Activated CD4-positive, alpha-beta memory T cell treated with anti-CD3 and anti-CD28 coated beads, Interleukin-2, amount 10 ng/mL, durations not matched to agents 7 days and 5 days (primary cell): ENCODE measurements at places on chromosomes 11 and 22. TPM values are rescaled to one million over a fixed set of nuclear protein-coding genes. Genes with fewer than 3 reads are reported as not detected.

FAM83F gene
- total RNA-seq: not detected

DHCR7 gene
- 79.6 TPM for total RNA-seq

WBP2NL gene
- total RNA-seq: 2.0 TPM

BATF2 gene
- 0.30 TPM for total RNA-seq

HBE1 gene
- total RNA-seq: not detected

TESMIN gene
- total RNA-seq: 12.3 TPM

ARHGAP20 gene
- total RNA-seq: not detected

MS4A1 gene
- total RNA-seq: not detected

PCNX3 gene
- total RNA-seq: 40.3 TPM

TUB gene
- 0.05 TPM for total RNA-seq

MDK gene
- 4.1 TPM for total RNA-seq

LMO1 gene
- total RNA-seq: not detected

NCR3LG1 gene
- 0.15 TPM for total RNA-seq

OPCML gene
- not detected for total RNA-seq

ACAT1 gene
- total RNA-seq: 55.1 TPM

OR8B8 gene
- total RNA-seq: not detected

MN1 gene
- total RNA-seq: 0.35 TPM

TRIM29 gene
- not detected for total RNA-seq

CBX7 gene
- 25.0 TPM for total RNA-seq

MRPL21 gene
- total RNA-seq: 53.4 TPM

KCNJ4 gene
- not detected for total RNA-seq

FLRT1 gene
- 0.23 TPM for total RNA-seq

KCNK7 gene
- total RNA-seq: 0.80 TPM

ARHGAP32 gene
- total RNA-seq: 1.3 TPM

HTR3A gene
- not detected for total RNA-seq

NLRP6 gene
- total RNA-seq: 2.5 TPM

RIMBP3C gene
- total RNA-seq: 0.33 TPM

CCDC73 gene
- total RNA-seq: not detected

KCTD14 gene
- total RNA-seq: 0.45 TPM

CD6 gene
- total RNA-seq: 293 TPM

MRGPRF gene
- total RNA-seq: not detected

CTSF gene
- 4.3 TPM for total RNA-seq

ASPHD2 gene
- 12.7 TPM for total RNA-seq

BEST1 gene
- 0.30 TPM for total RNA-seq

OSM gene
- total RNA-seq: 103 TPM

CCDC116 gene
- 0.33 TPM for total RNA-seq

IGSF22 gene
- 0.50 TPM for total RNA-seq

OR51E2 gene
- total RNA-seq: not detected

PATE4 gene
- not detected for total RNA-seq

UCP3 gene
- total RNA-seq: 2.4 TPM

CNGA4 gene
- 0.20 TPM for total RNA-seq

MS4A7 gene
- not detected for total RNA-seq

CSNK1E gene
- total RNA-seq: 102 TPM

YAP1 gene
- total RNA-seq: 0.18 TPM

CD82 gene
- 193 TPM for total RNA-seq

CHRM4 gene
- 0.38 TPM for total RNA-seq

MUC6 gene
- not detected for total RNA-seq

EIF1AD gene
- 43.6 TPM for total RNA-seq

SOX6 gene
- total RNA-seq: not detected

TMEM191C gene
- total RNA-seq: 1.4 TPM

USP2 gene
- 0.53 TPM for total RNA-seq

TRPM5 gene
- not detected for total RNA-seq

C11orf86 gene
- total RNA-seq: not detected
